Esophagus mucosa (tissue), 1 donor: ENCODE measurements at places on chromosomes 11 and 22. TPM values are rescaled to one million over a fixed set of nuclear protein-coding genes. Genes with fewer than 3 reads are reported as not detected.

IGSF9B gene
- total RNA-seq = 1.5 TPM

DNA sequence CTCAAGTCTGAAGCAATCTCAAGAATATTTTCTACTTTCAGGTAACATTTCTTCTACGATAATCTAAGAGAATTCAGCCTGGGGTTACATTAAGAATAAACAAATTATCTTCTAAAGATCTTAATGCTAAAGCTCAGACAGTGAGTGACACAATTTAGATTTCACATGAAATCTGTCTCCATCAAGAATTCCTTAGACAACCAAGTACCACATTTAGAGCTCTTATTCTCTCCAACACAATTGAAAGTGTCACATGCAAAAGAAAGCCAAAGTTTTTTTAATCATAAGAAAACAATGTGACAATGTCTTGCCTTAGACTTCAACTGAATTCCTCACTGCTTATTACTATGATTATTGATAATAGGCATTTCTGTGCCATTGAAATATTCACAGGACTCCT is 60.7 kb upstream of the FAT3 start:
- no peak for ATAC-seq

DNA sequence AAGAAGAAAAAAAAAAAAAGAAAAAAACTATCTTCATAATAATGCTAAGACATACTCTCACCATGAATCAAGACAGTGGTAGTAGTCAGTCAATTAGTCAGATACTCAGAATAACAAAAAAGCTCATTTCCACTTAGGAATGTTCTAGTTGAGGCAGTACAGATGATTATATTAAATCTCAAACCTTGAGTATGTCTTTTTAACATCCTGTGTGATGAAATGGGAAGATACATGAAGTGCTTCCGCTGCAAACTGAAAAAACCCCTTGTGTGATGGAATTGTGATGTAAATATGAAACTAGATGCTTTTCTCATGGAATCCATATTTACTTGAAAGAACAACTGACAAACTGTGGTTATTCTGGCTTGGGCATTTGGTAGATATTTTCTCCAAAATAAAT is 13.7 kb downstream of the AMOTL1 start:
- no peak for ATAC-seq

KDM4D gene
- total RNA-seq = 0.32 TPM

RTN4RL2 gene
- 0.56 TPM for total RNA-seq

- no peak for ATAC-seq
Observed at GRCh38 chr22:46088541-46089311, 61.6 kb upstream of the PPARA start.

- peak; percentile 49 for ATAC-seq
Observed at GRCh38 chr22:29531419-29531818, 22.1 kb downstream of the THOC5 start.

MS4A15 gene
- not detected for total RNA-seq

DNA sequence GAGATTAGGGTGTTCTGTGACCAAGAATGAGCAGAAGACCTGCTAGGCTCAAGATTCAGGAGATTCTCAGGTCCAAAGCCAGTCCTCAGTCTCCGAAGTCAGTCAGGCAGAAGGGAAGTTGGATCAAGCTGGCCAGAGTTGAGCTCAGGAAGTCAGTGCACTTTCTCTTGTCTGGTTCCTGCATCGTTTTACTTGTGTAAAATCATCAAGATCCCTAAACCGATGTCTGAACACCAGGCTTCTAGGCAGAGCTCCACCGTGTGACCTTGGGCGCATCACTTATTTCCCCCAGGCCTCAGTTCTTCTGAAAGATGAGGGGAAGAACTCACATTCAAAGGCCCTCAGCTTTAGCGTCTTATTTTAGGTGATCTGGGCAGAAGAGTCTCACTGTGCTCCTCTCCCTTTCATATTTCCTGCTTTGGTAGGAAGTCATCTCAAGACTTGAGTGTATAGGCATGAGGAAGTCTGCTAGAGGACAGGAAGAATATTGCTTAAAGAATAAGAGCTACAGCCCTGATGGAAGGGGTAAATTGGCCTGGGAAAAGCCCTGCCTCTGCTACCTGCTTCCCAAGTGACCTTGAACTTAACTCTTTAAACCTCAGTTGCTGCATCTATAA is 20.2 kb downstream of the NF2 start:
- ATAC-seq = no peak

DYNC2H1 gene
- 7.9 TPM for total RNA-seq

DNA sequence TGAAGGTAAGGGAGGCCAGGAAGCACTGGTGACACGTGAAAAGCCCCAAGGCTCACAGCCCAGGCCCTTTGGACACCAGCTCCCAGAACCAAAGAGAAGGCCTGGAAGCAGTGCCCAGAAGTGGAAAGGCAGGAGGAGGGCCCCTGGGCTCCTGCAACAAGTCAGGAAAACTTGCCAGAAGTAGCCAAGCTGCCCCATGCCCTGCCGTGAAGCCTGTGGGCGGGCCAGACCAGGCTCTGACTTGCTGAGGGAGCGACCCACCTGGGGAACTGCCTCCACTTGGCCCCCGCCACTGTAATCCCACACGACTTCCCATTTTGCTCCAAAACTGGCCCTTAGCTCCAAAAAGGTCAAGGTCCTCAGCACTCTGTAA is 51.3 kb upstream of the ARFGAP3 start:
- no peak for ATAC-seq

DNA sequence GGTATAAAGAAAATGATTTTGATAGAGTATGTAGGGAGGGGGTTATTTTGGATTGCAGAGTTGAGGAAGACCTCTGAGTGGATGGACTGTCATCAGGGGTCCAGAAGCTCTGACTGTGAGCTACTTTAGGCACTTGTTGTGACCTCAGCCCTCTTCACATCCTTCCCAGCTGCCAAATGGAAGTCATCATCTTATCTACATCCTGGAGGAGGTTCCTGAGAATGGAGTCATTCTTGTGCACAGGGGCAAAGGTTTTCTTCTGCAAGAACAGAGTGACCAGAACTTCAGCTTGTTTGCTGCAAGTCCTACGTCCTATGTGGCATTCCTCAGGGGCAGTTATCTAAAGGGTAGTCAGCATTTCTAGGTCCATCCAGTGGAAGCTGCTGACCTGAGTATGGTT is 393.8 kb downstream of the AASDHPPT start:
- ATAC-seq = no peak

DNA sequence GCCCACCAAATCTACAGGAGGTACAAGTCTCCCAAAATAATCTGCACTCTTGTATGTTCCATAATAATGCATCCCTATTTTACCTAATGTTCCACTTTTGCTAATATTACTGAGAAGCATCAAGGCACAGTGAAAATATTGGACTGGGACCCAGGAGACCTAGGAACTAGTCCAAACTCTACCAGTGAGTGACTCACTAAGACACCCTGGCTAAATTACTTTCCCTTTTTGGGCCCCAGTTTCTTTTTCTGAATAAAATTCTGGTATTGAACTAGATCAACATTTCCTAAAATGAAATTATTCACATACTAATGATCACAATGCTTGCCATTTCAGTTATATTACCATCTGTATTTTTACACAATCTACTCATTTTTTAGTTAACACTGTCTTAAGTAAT is 19.6 kb downstream of the THAP12 start:
- no peak for ATAC-seq

DNA sequence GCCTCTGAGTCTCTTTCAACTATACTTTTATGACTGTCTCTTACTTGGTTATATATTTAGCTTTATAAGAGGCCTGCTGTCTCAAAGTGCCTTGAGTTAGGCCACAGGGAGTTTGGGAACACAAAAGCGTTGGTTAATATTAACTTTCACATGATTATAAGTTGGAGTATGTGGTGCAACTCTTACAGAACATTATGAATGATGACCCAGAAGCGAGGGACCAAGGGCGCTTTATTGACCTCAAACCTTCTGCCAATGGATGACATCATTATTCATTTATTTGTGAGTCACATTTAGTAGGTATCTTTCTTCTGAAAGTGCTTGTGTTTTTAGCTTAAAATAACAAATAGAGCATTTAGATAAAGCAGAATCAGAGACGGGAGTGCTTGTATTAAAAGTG is 298.0 kb upstream of the ZC3H12C start:
- ATAC-seq = no peak

CECR2 gene
- 0.40 TPM for total RNA-seq

DNA sequence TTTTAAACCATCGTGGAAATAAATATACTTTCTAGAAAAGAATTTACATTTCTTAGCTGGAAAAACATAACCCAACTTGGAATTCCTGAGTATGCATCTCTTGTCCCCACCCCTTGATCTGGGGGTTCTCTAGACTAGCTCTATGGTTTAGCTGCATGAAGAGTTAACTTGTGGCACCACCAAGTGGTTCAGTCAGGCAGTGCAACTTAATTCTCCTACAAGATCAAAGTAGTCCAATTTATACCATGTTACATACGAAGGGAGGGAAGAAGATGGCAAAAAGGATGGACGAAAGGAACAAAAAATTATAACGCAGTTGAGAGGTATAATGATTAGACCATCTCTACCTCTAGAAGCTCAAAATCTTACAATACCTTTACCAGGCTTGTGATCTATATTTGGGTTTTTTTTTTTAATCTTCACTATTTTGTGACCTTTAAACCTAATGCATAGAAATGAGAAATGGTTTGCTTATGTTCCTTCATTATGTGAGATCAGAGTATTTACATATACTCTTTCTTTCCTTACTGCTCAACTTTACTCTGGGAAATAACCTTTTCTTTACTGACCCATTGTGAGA is 28.5 kb upstream of the ALKBH3 start:
- ATAC-seq = peak; percentile 69

GNB1L gene
- 3.9 TPM for total RNA-seq

EI24 gene
- 77.2 TPM for total RNA-seq

DNA sequence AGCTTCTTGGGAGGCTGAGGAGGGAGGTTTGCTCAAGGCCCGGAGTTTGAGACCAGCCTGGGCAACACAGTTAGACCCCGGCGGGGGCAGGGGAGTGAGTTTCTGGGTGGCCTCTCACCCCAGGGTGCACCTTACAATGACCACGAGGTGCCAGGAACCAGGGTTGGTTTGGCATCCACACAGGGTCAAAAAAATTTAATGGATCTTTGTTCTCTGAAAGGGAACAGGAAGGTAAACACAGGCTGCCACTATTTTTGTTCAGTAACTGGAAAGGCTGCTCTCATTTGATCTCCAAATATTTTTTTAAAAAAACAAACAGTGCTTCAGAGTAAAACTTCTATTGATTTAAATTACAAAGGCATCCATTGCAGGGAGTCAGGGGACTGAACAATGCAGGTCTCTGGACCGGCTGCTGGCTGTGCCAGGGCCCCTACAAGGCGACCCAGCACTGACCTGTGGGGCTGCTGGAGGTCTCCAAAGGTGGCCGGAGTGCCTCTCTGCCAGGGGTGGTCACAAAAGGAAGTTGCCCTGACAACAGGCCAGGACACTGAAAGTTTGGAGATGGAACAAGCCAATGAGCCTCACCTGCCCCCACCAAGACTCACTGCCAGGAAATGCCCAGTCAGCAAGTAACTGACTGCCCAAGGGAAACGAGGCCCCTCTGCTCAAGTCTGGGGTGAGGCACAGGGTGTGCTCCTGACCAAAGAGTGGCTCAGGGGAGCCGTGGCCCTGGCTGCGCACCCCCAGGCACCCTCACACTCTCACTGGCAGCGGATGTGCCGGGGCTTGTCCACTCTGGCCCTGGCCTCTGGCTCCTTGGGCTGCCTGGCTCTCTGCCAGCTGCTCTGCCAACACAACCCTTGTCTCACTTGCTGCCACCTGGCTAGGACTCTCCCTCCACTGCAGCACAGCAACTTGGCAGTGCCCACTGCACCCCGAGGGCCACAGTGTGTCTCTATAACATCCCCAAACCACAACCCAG is 51.8 kb downstream of the ARFGAP3 start:
- ATAC-seq = peak; percentile 73

DNA sequence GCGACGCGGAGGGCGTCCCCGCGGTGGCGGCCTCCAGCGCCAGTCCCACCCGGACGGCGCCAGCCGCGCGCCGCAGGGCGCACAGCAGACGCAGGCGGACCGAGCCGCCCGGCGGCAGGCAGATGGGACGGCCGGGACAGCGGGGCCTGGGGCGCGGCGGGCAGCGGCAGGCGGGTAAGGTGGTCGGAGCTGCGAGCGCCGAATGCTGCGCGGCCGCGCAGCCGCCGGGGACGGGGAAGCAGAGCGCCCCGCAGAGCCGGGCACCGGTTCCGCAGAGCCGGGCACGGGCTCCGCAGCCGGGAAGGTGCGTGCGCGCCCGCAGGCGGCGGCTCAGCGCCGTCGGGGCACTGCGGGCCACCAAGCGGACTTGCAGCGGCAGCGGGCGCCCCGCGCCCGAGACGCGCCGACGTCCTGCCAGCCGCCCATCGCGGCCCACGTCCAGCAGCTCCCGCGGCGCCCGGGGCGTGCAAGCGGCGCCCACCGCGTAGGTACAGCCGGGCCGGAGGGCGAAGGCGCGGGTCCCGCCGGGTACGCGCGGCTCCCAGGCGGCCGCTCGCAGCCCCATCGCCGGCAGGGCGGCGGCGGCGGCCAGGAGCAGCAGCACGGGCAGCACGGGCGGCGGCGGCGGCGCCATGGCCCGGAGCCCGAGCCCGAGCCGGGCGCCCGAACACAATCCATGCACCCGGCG is 739 bp downstream of the CELSR1 start:
- ATAC-seq = no peak

DNA sequence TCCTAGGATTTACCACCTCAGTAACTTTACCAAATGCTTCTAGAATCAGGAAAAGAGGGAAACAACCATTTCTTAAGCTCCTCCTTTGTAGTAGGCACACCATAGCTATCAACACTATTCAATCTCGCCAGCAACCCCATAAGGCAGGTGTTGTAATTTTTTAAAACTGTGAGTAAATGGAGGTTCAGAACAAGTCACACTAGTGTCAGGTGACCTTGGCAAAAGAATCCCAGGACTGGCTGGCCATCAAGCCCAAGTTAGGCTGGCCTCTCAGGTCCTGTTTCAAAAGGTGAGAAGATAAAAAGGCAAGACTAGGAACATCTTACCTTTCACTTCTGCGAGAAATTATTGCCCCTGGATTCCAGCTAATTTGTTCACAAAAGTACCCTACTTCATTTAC is 713 bp downstream of the TOP3B start:
- ATAC-seq = no peak

DNA sequence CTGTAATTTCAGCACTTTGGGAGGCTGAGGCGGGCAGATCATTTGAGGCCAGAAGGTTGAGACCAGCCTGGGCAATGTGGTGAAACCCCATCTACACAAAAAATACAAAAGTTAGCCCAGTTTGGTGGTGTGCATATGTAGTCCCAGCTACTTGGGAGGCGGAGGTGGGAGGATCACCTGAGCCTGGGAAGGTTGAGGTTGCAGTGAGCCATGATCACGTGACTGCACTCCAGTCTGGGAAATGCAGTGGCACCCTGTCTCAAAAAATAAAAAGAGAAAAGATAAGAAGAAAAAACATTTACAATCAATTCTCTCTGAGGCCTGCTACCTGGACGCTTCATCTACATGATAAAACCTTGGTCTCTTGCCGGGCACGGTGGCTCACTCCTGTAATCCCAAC is 7.2 kb upstream of the CBL start:
- no peak for ATAC-seq

ISX gene
- total RNA-seq = not detected

GRCh38 chr11:128515086-128515485 is 72.3 kb downstream of the ETS1 start:
- ATAC-seq = no peak

KIRREL3 gene
- 0.36 TPM for total RNA-seq

PLEKHB1 gene
- total RNA-seq = 1.4 TPM

CHADL gene
- total RNA-seq = 3.9 TPM

- peak; percentile 55 for ATAC-seq
Observed at GRCh38 chr11:114501901-114502300, 57.8 kb downstream of the NXPE1 start.
